ENCODE measurements at places on chromosomes 5 and 9.

DNA sequence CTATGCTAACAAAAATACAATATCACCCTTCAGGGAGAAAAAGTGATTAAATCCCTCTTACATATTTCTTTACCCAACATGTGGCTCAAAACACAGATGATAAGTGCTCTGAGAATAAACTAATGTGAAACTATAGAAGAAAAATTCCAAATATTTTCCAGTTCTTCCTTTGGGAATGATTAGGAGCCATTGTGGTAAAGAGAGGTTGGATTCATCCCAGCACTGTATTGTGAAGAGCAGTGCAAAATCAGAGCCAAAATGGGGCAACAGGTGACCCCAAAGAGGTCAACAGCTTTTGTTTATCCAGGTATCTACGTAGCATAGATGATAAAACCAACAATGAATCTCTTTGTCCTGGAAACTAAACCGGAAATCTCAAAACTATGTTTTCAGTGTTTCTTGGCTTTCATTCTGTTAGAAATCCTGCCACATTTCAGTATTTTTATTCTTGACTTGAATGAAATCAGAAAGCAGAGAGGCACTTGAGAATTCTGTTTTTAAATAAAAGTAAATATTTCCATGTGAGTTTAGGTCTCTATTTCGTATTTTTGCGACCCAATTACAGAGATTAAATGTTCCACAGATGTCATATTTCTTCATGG is 120.4 kb upstream of the FST start:
- DNase-seq: no peak

- no peak for DNase-seq
These were observed 137.8 kb downstream of the LPAR1 start for GRCh38 chr9:110900456-110900855.

GRCh38 chr9:133059623-133060022 is 2.2 kb upstream of the CEL start:
- DNase-seq: no peak

- no peak for DNase-seq
These were observed 30.5 kb upstream of the HAPLN1 start for GRCh38 chr5:83751201-83751600.

DNA sequence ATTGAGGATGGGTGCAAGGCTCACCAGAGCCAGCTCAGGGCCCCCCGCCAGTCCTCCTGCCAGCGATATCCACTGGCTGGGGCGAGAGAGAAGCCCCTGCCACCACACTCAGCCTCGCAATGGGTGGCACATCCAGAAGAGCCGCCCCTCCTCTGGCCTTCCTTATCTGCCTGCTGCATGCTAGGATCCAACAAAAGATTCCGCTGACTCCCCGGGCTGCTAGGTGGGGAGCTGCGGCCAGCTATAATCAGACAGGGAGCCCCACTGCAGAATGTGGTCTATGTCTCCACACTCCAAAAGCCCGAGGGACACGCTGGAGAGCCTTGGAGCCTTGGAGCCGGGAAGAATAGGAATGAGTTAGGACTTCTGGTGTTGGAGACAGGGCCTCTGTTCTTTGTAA is 32.8 kb downstream of the COL23A1 start:
- DNase-seq: no peak

GRCh38 chr9:96051423-96051822 is 175.9 kb downstream of the ERCC6L2 start:
- DNase-seq: no peak

GRCh38 chr9:1002678-1003077 is 26.2 kb downstream of the DMRT3 start:
- DNase-seq: peak; percentile 8

DNA sequence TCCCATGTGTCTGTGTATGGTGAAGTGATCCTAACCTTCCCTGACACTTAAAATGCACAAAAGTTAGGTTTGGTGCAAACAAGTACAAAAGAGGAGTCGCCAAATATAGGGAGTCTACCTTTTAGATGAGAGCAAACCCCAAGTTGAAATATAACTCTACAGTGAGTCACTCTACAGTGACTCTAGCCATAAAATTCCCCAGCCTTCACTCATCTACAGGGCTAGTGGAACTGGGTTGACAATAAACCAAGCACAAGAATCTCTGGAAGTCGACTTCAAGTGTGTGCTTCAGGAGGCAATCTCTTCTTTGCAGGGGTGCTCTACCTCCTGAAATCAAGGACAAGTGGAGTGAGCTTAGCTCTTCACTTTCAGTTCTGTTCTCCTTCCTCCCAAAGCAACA is 3.3 kb downstream of the SHISAL2B start:
- DNase-seq: no peak

DNA sequence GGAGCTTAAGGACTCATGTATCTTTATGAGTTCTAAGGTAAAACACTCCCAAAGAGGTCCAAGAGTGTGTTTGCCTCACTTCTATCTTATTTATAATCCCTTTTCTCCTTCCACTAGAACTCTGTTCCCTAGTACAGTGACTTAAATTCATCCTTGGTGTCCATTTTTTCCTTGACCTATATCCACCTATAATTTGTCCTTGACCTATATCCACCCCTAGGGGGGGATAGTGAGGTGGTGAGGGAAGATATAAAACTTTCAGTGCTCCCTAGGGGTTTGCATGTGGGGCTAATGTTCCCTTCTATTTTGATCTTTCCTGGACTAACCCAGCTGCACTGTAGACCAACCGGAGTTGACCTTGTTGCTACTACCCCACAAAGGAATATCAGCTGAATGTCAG is 83.5 kb upstream of the GNAQ start:
- peak; percentile 29 for DNase-seq

GRCh38 chr5:173178369-173178910 is 34.1 kb downstream of the BNIP1 start:
- DNase-seq: no peak
